ENCODE measurements at places on chromosomes 2 and 18. TPM values are rescaled to one million over a fixed set of nuclear protein-coding genes. Genes with fewer than 3 reads are reported as not detected.

GRCh38 chr2:234029150-234029733, 21.3 kb upstream of the SPP2 start:
- peaks cover 31% of the 10 kb centered on the region for H3K4me1 ChIP-seq
- no peak overlapping the region for H3K4me3 ChIP-seq

DNA sequence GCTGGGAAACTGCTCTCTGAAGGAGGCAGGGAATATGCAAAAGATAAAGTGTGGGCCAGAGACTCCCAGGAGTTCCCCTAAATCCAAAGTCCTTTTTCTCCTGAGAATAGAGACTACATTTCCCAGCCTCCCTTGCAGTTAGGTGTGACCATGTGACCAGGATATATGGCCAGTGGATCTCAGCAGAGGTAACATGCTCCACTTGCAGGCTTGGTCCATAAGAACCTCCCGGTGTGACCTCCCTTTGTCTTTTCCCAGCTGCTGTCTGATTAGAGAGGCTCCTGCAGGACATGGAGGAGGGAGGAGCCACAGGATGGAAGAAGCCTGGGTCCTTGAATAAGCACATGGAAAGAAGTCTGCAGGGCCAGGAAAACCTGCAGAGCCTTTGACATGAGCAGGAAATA, 76.2 kb downstream of the TGFA start:
- peaks cover 9% of the 10 kb centered on the region for H3K4me1 ChIP-seq
- no peak for DNase-seq
- no peak overlapping the region for H3K27ac ChIP-seq
- no peak overlapping the region for H3K4me3 ChIP-seq

GRCh38 chr2:80026040-80026729, 278.4 kb downstream of the LRRTM1 start:
- no peak for DNase-seq
- H3K4me3 ChIP-seq, result no peak overlapping the region
- no peaks in the 10 kb centered on the region for H3K36me3 ChIP-seq
- H3K27ac ChIP-seq, result no peak overlapping the region

REG1B gene
- not detected for total RNA-seq

DNA sequence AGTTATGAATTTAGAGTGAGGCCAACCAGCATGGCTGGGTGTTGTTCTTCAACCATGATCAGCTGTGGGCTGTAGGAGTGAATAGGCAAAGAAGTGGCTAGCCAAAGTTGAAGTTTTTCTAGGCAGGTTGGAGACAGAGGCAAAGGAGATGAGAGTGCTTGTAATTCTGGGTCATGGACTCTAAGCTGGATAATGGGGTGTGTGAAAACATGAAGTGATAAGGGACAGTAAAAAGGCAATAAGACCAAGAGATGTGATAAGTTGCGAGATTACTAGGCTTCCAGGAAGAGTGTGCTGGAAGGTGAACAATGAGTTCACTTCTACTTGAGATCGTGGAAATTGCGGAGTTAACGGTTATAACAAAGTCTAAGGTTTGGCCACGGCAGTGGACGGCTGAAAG, 118.6 kb upstream of the RNF152 start:
- H3K4me1 ChIP-seq, result no peaks in the 10 kb centered on the region
- no peak overlapping the region for H3K4me3 ChIP-seq
- H3K27ac ChIP-seq, result no peak overlapping the region
- H3K27me3 ChIP-seq, result peaks cover 13% of the 10 kb centered on the region
- no peak for DNase-seq
- H3K36me3 ChIP-seq, result no peaks in the 10 kb centered on the region

GRCh38 chr2:50480507-50480906, 551.4 kb downstream of the NRXN1 start:
- H3K36me3 ChIP-seq, result no peaks in the 10 kb centered on the region
- DNase-seq, result no peak

Measured in activated T-helper 2 cell treated with anti-CD3 and anti-CD28 coated beads, Interferon-gamma antibody, Interleukin-2, Interleukin-4, amounts not matched to agents 10 μg/mL and 5 μg/mL and 100 μg/mL, durations not matched to agents 14 hours and 24 hours and 36 hours (primary cell).